ENCODE measurements at places on chromosomes 4 and X.

GRCh38 chrX:73206366-73206765, 8.3 kb downstream of the NAP1L2 start:
- no peaks in the 10 kb centered on the region for H3K27me3 ChIP-seq
- H3K4me1 ChIP-seq = no peaks in the 10 kb centered on the region
- no peak for DNase-seq
- H3K4me3 ChIP-seq = no peak overlapping the region

GRCh38 chrX:135535077-135535940, 14.8 kb downstream of the INTS6L start:
- DNase-seq = no peak
- no peak overlapping the region for H3K4me3 ChIP-seq
- no peaks in the 10 kb centered on the region for H3K4me1 ChIP-seq
- no peaks in the 10 kb centered on the region for H3K27me3 ChIP-seq
- H3K27ac ChIP-seq = no peak overlapping the region

DNA sequence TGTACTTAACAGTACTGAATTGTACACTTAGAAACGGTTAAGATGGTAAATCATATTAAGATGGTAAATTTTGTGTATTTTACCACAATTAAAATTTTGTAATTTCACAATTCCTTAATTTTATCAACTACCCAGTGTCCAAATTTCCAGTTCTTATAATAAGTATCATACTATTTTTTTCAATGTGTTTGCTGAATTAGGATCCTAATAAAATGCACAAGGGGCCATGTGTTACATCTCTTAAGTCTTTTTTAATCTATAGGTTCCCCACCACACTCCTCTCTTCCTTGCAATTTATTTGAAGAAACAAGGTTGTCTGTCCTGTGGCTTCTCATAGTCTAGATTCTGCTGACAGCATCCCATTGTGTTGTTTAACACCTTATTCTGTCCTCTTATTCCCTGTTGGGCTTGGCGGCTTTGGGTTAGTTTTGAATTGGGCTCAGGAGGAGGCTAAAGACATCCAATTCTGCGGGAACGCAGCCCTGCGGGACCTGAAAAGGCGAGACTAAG, 533 bp upstream of the SYAP1 start:
- H3K27me3 ChIP-seq = no peaks in the 10 kb centered on the region
- peak overlapping the region; percentile 68 for H3K4me3 ChIP-seq
- H3K4me1 ChIP-seq = no peaks in the 10 kb centered on the region
- no peaks in the 10 kb centered on the region for H3K36me3 ChIP-seq
- peak overlapping the region; percentile 87 for H3K27ac ChIP-seq

DNA sequence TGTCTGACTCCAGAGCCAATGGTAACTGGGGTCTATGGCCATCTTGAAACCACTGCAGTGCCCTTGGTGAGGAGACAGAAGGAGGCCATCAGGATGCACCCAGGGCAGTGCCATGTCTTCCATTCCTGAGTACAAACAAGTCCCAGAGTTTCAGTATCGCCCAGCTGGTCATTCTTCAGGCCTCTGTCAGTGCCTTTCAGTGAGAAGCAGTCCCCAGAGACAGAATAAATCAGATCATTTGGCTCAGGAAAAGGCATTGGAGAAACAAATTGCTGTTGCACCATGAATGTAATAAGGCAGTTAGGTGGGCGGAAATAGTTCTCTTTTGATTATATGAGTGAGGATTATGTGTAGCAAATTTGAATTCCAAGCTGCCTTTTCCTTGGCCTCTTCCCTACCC, 21.3 kb downstream of the ADGRG4 start:
- no peaks in the 10 kb centered on the region for H3K36me3 ChIP-seq
- no peaks in the 10 kb centered on the region for H3K27me3 ChIP-seq
- H3K4me3 ChIP-seq = no peak overlapping the region
- H3K27ac ChIP-seq = no peak overlapping the region

All from pancreas (tissue), 10 donors.